Activated CD4-positive, alpha-beta T cell treated with anti-CD3 and anti-CD28 coated beads for 24 hours (primary cell): ENCODE measurements at places on chromosomes 3 and 15.

DNA sequence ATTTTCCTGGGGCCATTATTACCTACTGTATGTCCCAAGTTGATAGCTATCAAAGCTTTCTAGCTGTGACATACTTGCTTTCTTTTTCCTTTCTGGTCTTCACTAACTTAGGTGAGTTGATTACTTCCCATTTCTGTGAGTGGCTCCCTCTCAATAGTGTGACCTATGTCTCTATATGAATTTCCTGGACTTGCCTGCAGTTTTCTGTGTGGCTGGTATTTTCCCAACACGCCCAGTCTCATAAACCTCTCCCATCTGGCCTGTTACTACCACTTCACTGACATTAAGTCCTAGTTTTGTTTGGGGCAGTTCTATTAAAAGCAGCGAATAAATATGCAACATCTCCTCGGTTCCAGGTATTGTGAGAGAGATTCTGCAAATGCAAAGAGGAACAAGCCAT, 671.2 kb downstream of the SI start:
- no peak for DNase-seq

- DNase-seq, result no peak
These were observed 104.6 kb downstream of the LIPC start for GRCh38 chr15:58536414-58536813.

DNA sequence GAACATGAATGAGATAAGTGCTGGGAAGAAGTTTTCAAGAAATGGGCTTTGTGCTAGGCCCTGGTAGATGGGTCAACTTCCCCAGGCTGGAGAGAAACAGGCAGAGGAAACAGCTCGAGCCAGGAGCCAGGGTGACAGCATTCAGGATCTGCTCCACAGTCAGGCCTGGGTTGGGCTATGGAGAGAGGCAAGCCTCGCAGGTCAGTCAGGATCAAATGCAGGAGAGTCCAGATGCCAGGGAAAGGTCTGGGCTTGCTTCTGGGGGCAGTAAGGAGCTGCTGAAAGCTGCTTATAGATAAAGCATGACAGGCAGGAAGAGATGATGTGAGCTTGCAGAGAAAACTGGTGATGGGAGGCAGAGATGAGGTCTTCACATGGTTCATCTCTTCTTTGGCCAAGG, 11.0 kb upstream of the USP3 start:
- no peak for DNase-seq

DNA sequence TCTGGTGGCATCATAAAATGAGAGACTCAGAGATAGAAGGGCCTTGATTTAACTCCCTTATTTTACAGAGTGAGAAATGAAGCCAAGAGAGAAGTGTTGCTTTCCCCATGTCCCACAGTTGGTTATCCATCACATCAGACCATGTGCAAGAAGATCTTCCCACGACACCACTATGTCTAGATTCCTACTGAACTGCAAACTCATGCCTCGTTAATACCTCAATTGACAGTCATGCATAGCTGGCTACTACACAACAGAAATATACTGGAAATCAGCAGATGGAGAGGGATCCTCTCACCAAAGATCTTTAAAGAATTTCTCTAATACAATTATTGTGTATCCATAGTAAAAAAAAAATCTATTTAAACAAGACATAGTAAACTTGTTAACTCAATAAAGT, 33.3 kb downstream of the PEAK1 start:
- DNase-seq, result no peak

- no peak for DNase-seq
These were observed 6.5 kb downstream of the RPS17 start for GRCh38 chr15:82533801-82534200.

DNA sequence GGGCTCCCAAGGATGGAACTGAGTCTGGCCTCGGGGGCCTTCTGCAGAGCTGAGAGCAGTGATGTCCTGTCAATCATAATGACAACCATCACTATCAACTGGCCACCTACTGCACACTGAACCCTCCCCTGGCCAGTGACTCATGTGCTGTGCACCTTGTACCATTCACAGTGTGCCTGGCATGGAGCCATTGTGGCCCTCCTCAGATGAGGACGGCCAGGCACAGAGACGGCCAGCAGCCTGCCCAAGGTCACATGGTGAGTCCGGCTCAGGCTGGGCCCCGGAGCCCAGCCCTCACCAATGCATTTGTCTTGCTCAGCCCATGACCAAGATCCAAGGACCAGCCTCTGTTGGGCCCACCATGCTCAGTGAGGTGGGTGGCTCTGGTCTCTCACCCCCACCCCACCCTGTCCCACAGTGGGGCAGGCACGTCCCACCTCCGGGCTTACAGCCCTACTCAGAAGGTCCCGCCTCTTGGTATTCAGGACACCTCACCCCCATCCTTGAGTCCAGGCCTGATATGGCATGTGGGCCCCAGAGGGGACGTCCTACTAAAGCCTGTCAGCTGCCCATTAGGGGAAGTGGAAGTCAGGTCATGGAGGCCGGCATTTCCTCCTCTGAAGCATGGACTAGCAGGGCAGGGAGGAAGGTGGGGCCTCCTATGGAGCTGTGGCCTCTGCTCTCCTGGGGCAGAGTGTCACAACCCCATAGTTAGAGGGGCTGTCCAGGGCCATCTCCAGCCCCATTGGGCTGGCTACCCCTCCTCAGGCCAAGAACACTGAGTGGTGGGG, 35.9 kb upstream of the TMEM115 start:
- no peak for DNase-seq

GRCh38 chr15:45703670-45704328, 69.0 kb downstream of the SQOR start:
- no peak for DNase-seq

DNA sequence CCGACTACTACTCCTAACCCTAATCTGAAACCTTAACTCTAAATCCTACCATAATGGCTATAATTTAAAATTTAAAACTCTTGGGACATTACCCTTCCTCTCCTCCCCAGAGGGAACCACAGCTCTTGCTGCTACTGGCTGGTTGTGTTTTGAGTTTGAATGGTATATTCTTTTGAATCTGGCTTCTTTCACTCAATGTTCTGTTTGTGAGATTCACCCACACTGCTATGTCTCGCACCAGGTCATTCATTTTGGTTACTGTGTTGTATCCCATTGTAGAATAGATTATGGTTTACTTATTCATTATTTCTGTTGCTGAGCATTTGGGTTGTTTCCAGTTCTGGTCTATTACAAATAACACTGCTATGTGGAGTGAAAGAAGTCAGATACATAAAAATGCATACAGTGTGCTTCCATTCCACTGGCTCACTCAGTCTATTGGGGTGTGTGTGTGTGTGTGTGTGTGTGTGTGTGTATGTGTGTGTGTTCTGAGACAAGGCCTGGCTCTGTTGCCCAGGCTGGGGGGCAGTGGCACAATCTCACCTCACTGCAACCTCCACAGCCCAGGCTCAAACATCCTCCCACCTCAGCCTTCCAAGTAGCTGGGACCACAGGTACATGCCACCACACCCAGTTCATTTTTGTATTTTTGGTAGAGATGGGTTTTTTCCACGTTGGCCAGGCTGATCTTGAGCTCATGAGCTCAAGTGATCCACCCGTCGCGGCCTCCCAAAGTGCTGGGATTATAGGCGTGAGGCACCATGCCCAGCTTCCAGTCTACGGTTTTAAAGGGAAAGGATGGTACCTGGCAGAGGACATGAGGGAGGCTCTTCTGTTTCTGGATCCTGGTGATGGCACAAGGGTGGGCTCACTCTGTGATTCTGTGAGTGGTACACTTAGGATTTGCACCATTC, 19.2 kb upstream of the SYNM start:
- DNase-seq, result no peak

DNA sequence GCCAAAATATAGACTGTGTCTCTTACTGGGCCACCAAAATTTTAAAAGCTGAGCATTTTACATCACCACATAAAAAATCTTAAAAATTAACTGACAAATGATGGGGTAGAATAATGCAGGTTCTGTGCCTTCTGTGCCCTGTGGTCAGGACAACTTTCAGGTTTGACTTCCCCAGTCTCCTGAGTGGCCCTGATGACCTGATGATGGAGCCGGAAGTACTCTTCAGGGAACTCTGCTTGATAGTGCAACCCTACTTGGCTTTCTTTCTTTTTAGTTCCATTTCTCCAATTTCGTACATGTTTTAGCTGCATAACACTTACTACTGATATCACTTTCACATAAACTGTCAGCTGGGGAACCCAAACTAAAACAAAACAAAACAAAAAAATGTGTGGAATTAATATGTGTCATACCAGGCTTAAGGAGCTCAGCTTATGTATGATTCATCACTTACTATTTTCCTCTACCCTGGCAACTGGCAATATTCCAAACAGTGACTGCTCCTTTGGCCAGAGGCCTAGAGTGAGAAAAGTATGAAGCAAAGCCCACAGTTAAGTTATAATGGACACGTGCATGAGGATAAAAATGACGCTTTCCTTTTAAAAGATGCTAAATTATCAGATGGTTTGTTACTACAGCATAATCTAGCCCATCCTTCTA, 194.3 kb downstream of the BCHE start:
- no peak for DNase-seq

DNA sequence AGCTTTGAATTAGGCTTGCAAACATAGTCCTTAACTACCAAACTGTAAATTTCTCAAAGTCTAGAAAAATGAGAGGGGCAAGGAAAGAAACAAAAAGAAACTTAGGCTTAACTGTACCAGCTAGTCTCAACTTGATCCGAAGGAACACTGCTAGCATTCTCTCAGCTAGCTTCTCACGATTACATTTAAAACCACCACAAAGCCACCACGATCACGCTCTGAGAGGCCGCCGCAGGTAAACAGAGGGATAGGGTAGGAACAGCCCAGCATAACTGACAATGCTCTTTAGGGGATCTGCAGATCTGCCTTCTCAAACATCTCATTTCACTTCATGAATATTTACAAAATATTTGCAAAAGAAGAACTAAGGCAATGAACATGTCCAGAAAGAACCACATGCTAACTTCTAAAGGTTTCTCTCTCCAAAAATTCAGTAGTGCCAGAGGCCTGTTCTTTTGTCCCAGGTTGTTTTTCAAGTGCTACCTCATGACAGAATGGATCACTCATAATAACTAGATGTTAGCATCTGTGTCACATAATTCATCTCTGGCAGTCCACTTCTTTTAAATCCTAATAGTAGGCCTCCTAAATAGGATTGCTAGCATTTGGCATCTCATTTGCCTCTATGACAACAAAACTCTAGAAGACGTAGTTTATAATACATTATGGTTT, 18.9 kb downstream of the VGLL4 start:
- DNase-seq, result no peak

GRCh38 chr3:99933971-99934750, 116.5 kb downstream of the CMSS1 start:
- no peak for DNase-seq

DNA sequence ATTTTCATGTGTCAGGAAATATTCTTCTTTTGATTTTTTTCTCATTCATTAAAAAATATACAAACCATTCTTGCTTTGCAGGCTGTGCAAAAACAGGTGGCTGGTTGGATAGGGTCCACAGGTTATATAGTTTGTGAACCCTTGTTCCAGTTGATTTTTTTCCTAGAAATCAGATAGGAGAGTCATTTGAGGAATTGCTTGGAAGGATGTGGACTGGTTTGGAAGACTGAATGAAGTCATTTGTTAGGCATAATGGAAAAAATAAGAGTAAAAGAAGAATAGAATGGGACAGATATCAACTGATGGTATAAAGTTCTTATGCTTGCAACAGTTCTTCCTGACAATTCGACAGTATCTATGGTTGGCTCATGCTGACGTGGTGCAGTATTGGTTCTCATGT, 189.4 kb downstream of the PTPRG start:
- no peak for DNase-seq

DNA sequence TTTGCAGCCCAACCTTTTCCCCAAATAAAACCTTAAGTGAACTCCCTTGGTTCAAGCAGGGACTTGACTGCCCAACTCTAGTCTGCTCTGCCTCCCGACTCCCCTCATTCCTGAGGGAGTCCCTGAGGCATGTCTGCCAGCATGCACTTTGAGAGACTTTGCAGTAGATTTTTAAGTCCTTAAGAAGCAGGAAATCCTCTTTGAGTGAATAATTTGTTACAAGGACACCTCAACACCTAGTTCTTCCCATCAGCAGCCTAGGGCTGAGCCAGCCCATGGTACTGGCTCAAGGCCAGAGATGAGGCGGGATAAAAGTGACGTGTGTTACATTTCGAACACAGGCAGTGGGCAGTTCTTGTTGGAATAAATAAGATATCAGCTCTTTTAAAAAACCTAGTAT, 204.3 kb upstream of the SLC2A2 start:
- no peak for DNase-seq

- peak; percentile 36 for DNase-seq
These were observed 400 bp downstream of the RAB43 start for GRCh38 chr3:129121016-129121791.

GRCh38 chr3:41418961-41419691, 219.8 kb downstream of the CTNNB1 start:
- no peak for DNase-seq

DNA sequence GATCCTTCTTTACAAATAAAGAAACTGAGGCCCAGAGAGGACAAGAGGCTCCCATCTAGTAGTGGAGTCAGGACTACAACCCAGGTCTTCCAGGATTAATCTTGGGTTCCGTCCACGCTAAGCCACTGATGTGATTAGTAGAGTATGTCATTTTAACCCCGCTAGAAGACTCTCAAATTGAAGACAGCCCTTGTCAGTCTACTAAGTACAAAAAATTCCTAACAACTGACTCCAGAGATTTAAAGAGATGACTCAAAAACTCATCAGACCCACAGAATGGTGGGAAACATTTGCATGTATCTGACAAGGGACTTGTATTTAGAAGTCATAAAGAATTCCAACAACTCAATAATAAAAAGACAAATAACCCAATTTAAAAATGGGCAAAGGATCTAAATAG, 145.3 kb downstream of the CNTN3 start:
- DNase-seq, result no peak

DNA sequence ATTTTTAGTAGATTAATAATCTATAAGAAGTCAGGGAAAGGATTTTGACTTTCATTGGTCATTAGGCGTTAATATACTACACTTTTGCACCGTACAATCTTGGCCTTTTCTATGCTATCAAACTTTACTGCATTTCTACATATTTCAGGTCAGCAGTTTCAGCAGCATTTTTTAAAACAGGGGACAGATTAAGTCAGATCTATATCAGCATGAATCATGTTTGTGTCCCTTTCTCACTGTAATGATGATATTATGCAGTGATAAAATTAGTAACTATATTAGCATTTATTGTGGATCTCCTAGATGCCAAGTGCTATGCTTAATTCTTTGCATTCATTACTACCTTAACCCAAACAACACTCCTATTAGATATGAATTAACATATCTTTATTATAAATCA, 20.3 kb upstream of the AADAC start:
- no peak for DNase-seq

DNA sequence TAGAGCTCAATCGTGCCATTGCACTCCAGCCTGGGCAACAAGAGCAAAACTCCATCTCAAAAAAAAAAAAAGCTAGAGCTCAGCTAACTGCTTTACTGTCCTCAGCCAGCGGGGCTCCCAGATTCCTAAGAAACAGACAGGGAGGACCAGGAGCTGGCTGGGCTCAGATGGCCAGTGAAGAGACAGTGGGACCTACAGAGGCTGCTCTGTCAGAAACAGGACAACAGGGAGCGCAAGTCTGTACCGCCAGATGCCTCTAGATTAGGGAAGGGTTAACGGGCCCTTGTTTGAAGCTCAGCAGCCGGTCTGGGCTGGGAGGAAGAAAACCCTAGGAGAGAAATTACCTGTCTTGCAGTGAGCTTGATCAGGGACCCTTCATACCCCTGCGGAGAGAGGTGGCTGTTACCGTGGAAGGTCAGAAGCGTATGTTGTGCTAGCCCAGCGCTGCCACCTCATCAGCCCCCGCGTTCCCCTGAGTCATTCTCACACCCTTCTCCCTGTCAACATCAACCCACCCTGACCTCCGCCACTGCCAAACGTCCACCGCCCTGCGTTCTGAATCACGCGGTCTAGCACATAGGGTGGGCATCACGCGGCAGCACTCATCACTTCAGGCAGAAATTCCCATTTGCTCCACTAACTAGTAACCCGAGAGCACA, 25.3 kb downstream of the RBPMS2 start:
- DNase-seq, result no peak
